Calu3 (cell line): ENCODE measurements at places on chromosomes 2 and 18. TPM values are rescaled to one million over a fixed set of nuclear protein-coding genes. Genes with fewer than 3 reads are reported as not detected.

The TUBA4B gene
- not detected in 2 replicates for total RNA-seq

The CDKL4 gene
- 0.83 and 1.3 TPM in 2 replicates for total RNA-seq

The ABCB11 gene
- 1.3 and 2.1 TPM in 2 replicates for total RNA-seq

The SERPINB4 gene
- total RNA-seq = 0.76 TPM in 1 of 2 replicates, not detected in the other

The SCTR gene
- total RNA-seq = 0.56 and 0.85 TPM in 2 replicates

The SFT2D3 gene
- total RNA-seq = 8.7 and 9.3 TPM in 2 replicates

The ATP6V1C2 gene
- total RNA-seq = 0.28 and 0.61 TPM in 2 replicates

The INPP5D gene
- total RNA-seq = not detected in 2 replicates

The RND3 gene
- total RNA-seq = 118 and 143 TPM in 2 replicates

The DNAJC5G gene
- not detected in 2 replicates for total RNA-seq

The PRSS56 gene
- not detected in 2 replicates for total RNA-seq

The RGPD3 gene
- total RNA-seq = not detected in 2 replicates

The PID1 gene
- 0.24 and 0.31 TPM in 2 replicates for total RNA-seq

The RRM2 gene
- 154 and 168 TPM in 2 replicates for total RNA-seq

The CNDP1 gene
- total RNA-seq = not detected in 2 replicates

The GALR1 gene
- not detected in 2 replicates for total RNA-seq

The TRIM54 gene
- 0.99 and 2.3 TPM in 2 replicates for total RNA-seq

The DCDC2C gene
- not detected in 2 replicates for total RNA-seq

The PFN4 gene
- total RNA-seq = 0.64 TPM in 1 of 2 replicates, not detected in the other

The COL6A3 gene
- total RNA-seq = 0.07 TPM in 1 of 2 replicates, not detected in the other

The KCNS3 gene
- total RNA-seq = 3.5 and 5.0 TPM in 2 replicates

The VWC2L gene
- not detected in 2 replicates for total RNA-seq

The TMEM17 gene
- 3.3 and 3.6 TPM in 2 replicates for total RNA-seq

The TEKT4 gene
- 0.24 TPM in 1 of 2 replicates, not detected in the other for total RNA-seq

The WDR54 gene
- total RNA-seq = 30.5 and 32.3 TPM in 2 replicates

The ERBB4 gene
- total RNA-seq = 2.2 and 2.9 TPM in 2 replicates

The GKN2 gene
- not detected in 2 replicates for total RNA-seq

The RAD51AP2 gene
- not detected in 2 replicates for total RNA-seq

The KRTCAP3 gene
- 71.8 and 74.0 TPM in 2 replicates for total RNA-seq

The CFAP53 gene
- total RNA-seq = 0.94 and 0.98 TPM in 2 replicates

The IL1RL2 gene
- 0.68 and 0.73 TPM in 2 replicates for total RNA-seq

The FSIP2 gene
- 0.27 and 0.35 TPM in 2 replicates for total RNA-seq

The CASP10 gene
- total RNA-seq = 21.4 and 22.5 TPM in 2 replicates

The ROCK1 gene
- total RNA-seq = 50.9 and 51.9 TPM in 2 replicates

The AQP4 gene
- total RNA-seq = 1.3 and 2.5 TPM in 2 replicates

The ZSWIM2 gene
- not detected in 2 replicates for total RNA-seq

The CFAP210 gene
- 0.17 TPM in 1 of 2 replicates, not detected in the other for total RNA-seq

The AAK1 gene
- 46.7 and 60.1 TPM in 2 replicates for total RNA-seq

The RUFY4 gene
- total RNA-seq = 0.21 and 2.6 TPM in 2 replicates

The IL1F10 gene
- total RNA-seq = not detected in 2 replicates

The ASNSD1 gene
- 29.1 and 30.7 TPM in 2 replicates for total RNA-seq

The GPR45 gene
- total RNA-seq = not detected in 2 replicates

The ALPI gene
- total RNA-seq = not detected in 2 replicates

The CRYBA2 gene
- not detected in 2 replicates for total RNA-seq

The REG3A gene
- not detected in 2 replicates for total RNA-seq

The FBLN7 gene
- 0.27 and 0.73 TPM in 2 replicates for total RNA-seq
